ENCODE measurements at places on chromosomes 5 and 9. TPM values are rescaled to one million over a fixed set of nuclear protein-coding genes. Genes with fewer than 3 reads are reported as not detected.

The KLHL3 gene
- 10.5 TPM for total RNA-seq

The TRIM36 gene
- total RNA-seq, result 16.5 TPM

The FGD3 gene
- total RNA-seq, result 1.4 TPM

The NMUR2 gene
- not detected for total RNA-seq

The RETREG1 gene
- total RNA-seq, result 1.9 TPM

The PCYOX1L gene
- total RNA-seq, result 7.9 TPM

The CD274 gene
- not detected for total RNA-seq

- DNase-seq, result no peak
- no peaks in the 10 kb centered on the region for H3K4me1 ChIP-seq
- H3K27me3 ChIP-seq, result no peaks in the 10 kb centered on the region
- no peak overlapping the region for H3K4me3 ChIP-seq
Observed at GRCh38 chr5:120535900-120536299, 71.8 kb downstream of the PRR16 start.

DNA sequence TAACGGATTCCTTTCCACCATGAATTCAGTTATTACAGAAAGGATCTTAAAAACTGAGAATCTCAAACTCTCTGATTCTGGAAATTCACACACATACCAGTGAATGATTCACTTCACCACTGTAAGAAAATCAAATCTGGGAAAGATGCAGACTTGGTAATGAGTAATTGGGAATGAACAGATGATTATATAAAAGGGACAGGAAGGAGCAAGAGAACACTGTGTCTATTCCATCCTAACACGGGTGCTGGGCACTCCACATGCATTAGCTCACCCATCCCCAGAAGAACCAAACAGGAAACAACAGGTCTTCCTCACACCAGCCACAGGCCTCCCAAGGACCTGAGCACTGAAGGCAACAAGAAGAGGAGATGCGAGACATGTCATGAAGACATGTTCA lies 74.8 kb upstream of the ZNF622 start:
- no peaks in the 10 kb centered on the region for H3K36me3 ChIP-seq
- H3K4me3 ChIP-seq, result no peak overlapping the region
- no peak overlapping the region for H3K27ac ChIP-seq
- no peaks in the 10 kb centered on the region for H3K27me3 ChIP-seq
- DNase-seq, result no peak

GRCh38 chr9:129954868-129955550 lies 88.0 kb downstream of the FNBP1 start:
- no peaks in the 10 kb centered on the region for H3K4me1 ChIP-seq
- H3K27me3 ChIP-seq, result no peaks in the 10 kb centered on the region
- no peaks in the 10 kb centered on the region for H3K36me3 ChIP-seq
- DNase-seq, result no peak

GRCh38 chr5:159104759-159105144 lies 5.0 kb upstream of the EBF1 start:
- no peaks in the 10 kb centered on the region for H3K36me3 ChIP-seq
- H3K27ac ChIP-seq, result no peak overlapping the region
- peak overlapping the region; percentile 30 for H3K4me3 ChIP-seq
- DNase-seq, result no peak

DNA sequence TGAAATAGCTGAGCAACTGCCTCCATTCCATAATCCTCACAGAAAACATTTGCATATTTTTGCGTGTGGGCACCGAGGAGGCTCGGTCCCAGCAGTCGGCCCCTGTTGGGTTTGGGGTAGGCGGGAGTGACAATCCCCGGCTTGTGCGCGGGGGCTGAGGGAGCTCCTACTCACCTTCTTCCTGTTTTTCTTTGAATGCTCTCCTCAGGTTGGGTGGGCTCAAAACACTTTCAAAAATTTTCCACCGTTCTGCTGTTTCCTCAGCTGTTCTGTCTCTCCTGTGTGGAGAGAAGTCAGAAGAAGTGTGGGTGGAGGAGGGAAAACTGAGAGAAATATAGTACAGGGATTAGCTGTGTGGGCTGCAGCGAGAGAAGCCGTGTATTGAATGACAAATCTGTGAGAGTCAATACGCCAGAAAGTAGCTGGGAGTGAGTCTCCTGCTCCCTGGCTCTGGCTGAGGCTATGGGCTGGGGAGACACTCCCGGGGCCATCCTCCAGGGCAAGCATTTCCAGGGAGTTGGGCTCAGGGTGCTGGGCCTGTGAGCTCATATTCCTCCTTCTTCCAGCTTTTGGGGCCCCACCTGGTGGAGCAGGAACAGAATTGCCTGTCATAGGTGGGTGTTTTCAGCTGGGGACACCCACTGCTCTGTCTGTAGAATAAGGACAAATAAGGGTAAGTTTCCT lies 84.7 kb downstream of the CMYA5 start:
- no peaks in the 10 kb centered on the region for H3K27me3 ChIP-seq
- H3K27ac ChIP-seq, result no peak overlapping the region
- H3K4me3 ChIP-seq, result no peak overlapping the region
- no peaks in the 10 kb centered on the region for H3K36me3 ChIP-seq

- no peaks in the 10 kb centered on the region for H3K4me1 ChIP-seq
- H3K36me3 ChIP-seq, result no peaks in the 10 kb centered on the region
- no peak overlapping the region for H3K27ac ChIP-seq
- DNase-seq, result no peak
Observed at GRCh38 chr9:122797316-122798063, 2.4 kb upstream of the OR1K1 start.

DNA sequence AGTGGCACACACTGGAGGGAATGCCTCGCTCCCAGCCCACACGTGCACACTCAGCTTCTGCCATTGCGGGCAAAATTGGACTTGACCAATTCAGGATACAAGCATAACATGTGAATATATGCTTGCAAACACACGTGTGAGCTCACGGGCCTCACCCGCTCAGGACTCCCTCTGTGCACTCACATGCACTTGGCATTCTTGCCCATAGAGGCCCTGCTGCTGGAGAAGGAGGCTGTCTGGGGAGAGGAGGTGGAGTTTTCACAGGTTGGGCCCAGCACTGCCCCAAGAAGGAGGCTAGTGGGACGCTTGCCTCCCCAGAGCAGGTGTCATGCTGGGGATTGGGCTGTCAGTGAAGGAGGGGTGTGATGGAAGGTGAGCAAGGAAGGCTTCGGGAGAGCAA lies 1.7 kb downstream of the MYMK start:
- no peak overlapping the region for H3K4me3 ChIP-seq
- no peaks in the 10 kb centered on the region for H3K36me3 ChIP-seq
- peaks cover 21% of the 10 kb centered on the region for H3K4me1 ChIP-seq
- no peaks in the 10 kb centered on the region for H3K27me3 ChIP-seq
- H3K27ac ChIP-seq, result no peak overlapping the region

DNA sequence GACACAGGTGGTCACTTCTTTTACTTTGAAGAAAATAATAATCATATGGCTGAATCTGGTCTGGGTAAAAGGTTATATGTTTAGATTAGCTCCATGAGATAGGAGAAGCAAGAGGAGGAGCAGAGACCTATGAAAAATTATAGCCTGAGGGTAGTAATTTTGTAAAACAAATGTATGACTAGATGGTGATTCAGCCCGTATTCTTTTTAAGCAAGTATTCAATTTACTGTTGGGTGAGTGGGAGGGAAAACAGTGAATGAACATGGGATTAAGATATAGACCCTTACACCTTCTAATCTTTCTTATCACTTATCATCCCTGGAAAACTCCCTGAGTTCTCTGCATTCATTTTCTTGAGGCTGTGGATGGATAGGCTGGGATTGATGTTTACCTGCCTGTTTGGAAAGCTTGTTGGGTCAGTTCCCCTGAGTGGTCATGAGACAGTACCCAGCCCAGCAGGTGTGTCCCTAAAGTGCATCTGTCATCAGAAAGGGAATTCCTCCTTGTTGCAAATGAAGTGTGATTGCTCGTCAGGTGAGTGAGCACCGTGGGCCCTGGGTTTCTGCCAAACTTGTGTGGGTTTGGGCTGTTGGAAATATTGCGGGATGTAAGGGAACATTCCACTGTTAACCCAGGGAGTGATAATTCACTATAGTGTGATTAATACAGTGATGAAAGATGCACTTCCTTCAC lies 101.2 kb upstream of the GDNF start:
- H3K4me3 ChIP-seq, result no peak overlapping the region
- H3K4me1 ChIP-seq, result no peaks in the 10 kb centered on the region
- no peak overlapping the region for H3K27ac ChIP-seq
- DNase-seq, result no peak
- H3K36me3 ChIP-seq, result no peaks in the 10 kb centered on the region
- no peaks in the 10 kb centered on the region for H3K27me3 ChIP-seq

DNA sequence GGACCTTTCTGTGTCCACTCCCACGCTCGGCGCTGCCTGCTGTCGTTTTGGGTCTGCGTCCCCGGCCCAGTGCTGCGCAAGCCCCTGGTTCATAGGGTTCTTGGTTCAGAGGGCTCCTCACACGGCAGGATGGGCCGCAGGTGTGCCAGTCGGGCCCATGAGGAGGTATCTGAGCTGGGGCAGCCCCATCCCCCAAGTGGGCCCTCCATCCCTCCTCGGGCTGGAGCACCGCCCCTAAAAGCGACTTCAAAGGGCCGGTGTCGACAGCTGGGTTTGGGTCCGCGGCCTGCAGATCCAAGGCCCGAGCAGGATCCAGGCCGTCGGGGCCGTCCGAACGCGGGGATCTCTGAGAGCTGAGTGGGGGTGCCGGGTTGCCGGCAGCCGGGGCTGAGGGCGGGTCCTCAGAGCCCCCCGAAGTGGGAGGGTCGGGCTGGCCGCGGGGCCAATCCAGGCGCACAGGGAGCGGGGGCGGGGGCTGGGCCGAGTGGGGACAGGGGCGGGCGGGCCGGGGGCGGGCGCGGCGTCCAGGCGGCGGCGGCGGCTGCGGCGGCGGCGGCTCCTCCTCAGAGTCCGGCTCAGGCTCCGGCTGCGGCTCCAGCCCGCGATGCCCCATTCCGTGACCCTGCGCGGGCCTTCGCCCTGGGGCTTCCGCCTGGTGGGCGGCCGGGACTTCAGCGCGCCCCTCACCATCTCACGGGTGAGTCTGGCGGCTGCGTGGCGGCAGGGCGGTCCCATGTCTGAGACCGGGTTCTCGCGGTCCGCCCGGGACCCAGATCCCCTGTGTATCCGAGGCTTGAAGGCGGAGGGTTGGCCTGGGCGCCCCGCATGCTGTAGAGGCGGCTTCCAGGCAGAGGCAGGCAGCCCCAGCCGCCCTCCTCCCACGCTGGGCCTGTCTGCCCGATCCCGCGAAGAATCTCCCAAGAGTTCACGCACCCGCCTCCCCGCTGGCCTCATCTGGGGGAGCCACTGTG lies at the start of gene PDLIM4:
Gene PDLIM4, plus strand, starts transcription at position 566 of the 971 bp plus-strand sequence. Its CDS starts 39 bp downstream, at position 605.
- DNase-seq, result peak; percentile 84
- H3K4me3 ChIP-seq, result peak within 1 kb of the TSS; percentile 63
- H3K4me1 ChIP-seq, result peaks cover 19% of the 10 kb centered on the region
- peaks cover 10% of the 10 kb centered on the region for H3K27me3 ChIP-seq

DNA sequence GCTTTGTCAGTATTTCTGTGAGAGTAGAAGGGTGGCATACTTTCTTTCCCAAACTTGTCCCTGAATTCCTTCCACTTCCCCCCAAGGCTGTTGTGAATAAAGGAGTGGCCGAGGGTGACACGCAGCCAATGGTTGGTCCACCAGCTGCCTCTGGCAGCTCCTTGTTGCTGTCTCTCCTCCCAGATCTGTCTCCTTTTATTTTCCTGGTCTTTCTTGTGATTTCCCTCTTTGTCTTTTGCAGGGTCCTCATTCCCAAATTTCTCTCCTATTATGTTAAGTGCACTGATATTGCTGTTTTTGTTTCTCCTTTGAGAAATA lies 137.5 kb upstream of the HMHB1 start:
- no peaks in the 10 kb centered on the region for H3K27me3 ChIP-seq
- H3K4me1 ChIP-seq, result no peaks in the 10 kb centered on the region
- H3K27ac ChIP-seq, result no peak overlapping the region
- H3K4me3 ChIP-seq, result no peak overlapping the region

DNA sequence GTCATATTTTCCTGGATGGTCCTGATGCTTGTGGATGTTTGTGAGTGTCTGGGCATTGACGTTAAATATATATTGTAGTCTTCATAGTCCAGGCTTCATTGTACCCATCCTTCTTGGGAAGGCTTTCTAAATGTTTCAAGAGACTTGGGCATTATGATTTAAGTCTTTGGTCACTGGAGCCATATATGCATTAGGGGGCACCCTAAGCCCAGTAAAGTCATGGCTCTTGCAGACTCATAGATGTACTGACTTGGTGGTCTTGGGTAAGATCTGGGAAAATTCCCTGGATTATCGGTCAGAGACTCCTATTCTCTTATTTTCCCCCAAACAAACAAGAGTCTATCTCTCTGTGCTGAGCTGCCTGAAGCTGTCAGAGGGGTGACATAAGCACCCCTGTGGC lies 271.1 kb downstream of the TRIM36 start:
- H3K36me3 ChIP-seq, result no peaks in the 10 kb centered on the region
- no peak overlapping the region for H3K27ac ChIP-seq
- no peak for DNase-seq

DNA sequence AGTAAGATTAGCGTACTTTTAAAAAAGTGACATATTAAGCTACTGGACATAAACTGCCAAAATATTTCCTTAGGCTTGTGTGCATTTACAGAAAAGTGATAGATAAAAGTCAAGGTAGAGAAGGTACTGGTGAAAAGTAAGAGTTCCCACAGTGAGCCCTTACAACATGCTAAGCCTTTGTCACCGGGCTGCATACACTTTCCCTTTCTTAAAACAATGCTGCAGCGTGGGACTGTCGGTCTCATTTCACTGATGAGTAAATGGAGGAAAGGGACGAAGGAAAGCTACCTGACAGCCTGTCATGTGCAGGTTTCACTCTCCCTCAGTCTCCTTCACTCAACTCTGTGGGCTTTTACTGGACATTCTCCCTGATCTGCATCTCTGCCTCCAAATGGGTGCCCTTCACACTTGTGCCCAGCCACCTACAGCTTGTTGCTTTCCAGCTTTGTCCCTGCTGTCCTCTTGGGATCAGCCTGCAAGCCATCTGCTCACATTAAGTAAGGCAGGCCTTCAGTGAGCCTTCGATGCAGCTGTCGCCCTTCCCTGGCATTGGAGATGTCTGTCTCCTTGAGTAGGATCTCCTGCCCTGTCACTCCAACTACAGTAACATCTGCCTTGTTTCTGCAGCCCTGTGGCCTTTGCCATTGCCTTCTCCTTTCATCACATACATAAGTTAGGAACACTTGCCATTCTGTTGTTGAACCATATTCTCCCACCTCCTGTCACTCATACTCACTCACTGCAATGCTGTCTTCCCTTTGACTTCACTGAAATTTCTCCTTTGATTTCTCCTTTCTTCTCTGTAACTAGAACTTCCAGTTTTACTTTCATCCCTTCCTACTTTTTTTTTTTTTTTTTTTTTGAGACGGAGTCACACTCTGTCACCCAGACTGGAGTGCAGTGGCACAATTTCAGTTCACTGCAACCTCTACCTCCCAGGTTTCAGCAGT lies 9.3 kb upstream of the ROPN1L start:
- H3K27ac ChIP-seq, result no peak overlapping the region
- H3K4me3 ChIP-seq, result no peak overlapping the region
- H3K4me1 ChIP-seq, result no peaks in the 10 kb centered on the region

DNA sequence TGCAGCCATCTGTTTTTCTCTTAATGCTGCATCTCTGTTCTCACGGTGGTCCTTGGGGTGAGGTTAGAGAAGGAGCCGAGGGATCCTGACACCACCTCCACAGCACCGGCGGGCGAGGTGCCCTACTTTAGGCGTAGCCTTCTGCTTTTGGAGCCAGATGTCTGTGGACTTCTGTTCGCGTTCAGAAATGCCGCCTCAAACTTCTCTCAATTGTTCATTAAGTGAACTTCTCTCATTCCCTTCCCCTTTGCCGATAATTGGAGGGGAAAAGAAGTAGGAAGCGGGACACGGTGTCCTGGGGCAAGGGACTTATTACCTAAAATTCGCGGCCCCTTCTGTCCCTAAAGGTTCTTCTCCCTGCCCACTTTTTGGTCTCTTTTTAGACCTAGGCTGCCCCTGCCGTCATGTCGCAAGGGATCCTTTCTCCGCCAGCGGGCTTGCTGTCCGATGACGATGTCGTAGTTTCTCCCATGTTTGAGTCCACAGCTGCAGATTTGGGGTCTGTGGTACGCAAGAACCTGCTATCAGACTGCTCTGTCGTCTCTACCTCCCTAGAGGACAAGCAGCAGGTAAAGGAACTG lies 455 bp downstream of the KIF20A start:
- H3K36me3 ChIP-seq, result peaks cover 37% of the 10 kb centered on the region
- H3K27me3 ChIP-seq, result no peaks in the 10 kb centered on the region
- peak; percentile 53 for DNase-seq
- H3K4me1 ChIP-seq, result no peaks in the 10 kb centered on the region
- peak overlapping the region; percentile 91 for H3K27ac ChIP-seq
